ENCODE measurements at places on chromosomes 7 and 10. TPM values are rescaled to one million over a fixed set of nuclear protein-coding genes. Genes with fewer than 3 reads are reported as not detected.

NPTX2 gene
- total RNA-seq = under 0.01 TPM

GRCh38 chr10:326894-327635, 191.8 kb downstream of the ZMYND11 start:
- H3K36me3 ChIP-seq = peaks cover 18% of the 10 kb centered on the region
- no peaks in the 10 kb centered on the region for H3K27me3 ChIP-seq
- peaks cover 7% of the 10 kb centered on the region for H3K4me1 ChIP-seq

DNA sequence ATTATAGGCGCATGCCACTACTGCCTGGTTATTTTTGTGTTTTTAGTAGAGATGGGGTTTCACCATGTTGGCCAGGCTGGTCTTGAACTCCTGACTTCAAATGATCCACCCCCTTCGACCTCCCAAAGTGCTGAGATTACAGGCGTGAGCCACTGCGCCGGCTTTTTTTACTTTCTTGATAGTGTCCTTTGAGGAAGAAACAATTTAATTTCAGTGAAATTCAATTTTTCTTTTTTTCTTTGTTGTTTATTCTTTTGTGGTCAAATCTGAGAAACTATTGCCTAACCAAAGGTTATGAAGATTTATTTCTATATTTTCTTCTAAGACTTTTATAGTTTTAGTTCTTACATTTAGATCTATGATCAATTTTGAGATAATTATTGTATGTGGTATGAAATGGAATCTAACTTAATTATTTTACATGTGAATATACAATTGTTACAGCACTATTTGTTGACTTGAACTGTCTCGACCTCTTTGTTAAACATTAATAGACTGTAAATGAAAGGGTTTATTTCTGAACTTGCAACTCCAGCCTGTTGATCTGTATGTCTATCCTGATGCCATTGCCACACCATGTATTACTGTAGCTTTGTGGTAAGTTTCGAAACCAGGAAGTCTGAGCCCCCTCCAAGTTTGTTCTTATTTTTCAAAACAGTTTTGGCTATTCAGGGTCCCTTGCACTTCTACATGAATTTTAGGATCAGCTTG, 19.8 kb upstream of the RASSF4 start:
- no peaks in the 10 kb centered on the region for H3K36me3 ChIP-seq
- H3K27ac ChIP-seq = no peak overlapping the region
- DNase-seq = peak; percentile 26

- peaks cover 29% of the 10 kb centered on the region for H3K36me3 ChIP-seq
- no peak overlapping the region for H3K27ac ChIP-seq
- peaks cover 6% of the 10 kb centered on the region for H3K4me1 ChIP-seq
- H3K4me3 ChIP-seq = no peak overlapping the region
- H3K27me3 ChIP-seq = no peaks in the 10 kb centered on the region
Observed at GRCh38 chr10:35563261-35563891, 41.8 kb upstream of the GJD4 start.

DNA sequence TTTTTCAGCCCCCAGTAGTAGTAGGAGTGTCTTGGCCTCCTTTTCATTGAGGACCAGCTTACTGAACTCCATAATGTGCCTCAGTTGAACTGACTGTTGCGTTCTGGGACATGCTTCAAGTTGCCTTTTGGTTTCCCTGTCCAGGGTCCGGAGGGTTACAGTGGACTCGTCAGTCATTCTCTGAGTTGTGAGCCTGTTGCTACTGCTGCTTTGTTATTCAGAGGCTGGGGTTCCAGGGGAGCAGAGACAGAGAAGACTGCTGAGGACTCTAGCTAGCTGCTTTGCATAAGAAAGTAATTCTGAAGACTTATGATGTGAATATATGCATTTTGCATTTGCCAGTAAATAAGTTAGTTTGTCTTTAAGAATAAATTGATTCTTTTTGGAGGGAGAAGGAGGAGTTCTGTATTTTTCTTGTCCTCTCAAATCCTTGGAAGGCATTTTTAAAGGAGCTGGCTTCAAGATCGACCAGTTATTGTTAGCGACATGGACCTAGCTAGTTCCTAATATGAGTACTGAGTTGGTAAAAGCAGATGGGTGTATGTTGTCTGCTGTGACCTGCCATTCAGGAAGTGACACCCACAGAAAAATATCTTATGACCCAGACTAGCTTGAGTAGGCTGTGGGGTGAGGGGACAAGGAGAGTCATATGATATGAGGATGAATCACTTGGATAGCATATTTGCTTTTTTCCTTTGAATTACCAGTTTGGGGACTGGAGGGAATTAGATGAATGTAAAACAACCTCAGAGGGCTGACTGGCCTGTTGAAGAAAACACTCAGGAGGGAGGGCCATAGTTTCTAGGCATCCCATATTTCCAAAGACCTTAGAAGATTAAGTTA, 8.3 kb downstream of the PI4K2A start:
- peaks cover 19% of the 10 kb centered on the region for H3K4me1 ChIP-seq
- peaks cover 30% of the 10 kb centered on the region for H3K36me3 ChIP-seq
- H3K27ac ChIP-seq = peak overlapping the region; percentile 99
- no peaks in the 10 kb centered on the region for H3K27me3 ChIP-seq

WAPL gene
- total RNA-seq = 49.4 TPM

DNA sequence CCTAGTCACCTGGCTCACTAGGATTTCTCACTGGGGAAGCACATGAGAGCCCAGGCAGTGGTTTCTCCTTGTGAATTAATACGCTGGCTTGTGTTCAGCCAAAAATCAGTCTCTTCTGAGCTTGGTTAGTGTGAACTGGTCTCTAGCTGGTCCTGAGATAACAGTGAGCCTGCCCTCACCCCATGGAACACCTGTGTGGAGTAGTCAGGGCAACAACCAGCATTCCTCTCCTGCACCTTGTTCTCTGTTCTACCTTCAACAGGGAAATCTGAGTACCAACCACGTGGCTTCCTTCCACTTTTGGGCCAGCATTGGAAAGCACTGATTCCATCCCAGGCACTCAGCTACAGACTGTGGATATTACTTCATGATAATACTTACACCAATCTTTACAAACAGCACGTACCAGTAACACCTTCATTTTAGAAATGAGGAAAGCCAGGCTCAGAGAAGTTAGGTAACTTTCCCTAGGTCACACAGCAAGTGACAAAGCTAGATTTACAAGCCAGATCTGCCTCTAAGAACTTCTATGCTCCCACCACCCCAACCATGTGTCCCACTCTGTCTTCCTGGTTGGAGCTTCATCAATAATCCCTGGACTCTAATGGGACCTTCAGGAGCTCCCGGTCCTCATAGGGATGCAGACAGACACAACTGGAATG, 106.6 kb downstream of the GRID1 start:
- no peaks in the 10 kb centered on the region for H3K4me1 ChIP-seq
- H3K27ac ChIP-seq = no peak overlapping the region
- no peaks in the 10 kb centered on the region for H3K27me3 ChIP-seq

- H3K27ac ChIP-seq = no peak overlapping the region
- H3K36me3 ChIP-seq = no peaks in the 10 kb centered on the region
- H3K4me3 ChIP-seq = no peak overlapping the region
- no peak for DNase-seq
- no peaks in the 10 kb centered on the region for H3K27me3 ChIP-seq
- no peaks in the 10 kb centered on the region for H3K4me1 ChIP-seq
Observed at GRCh38 chr7:57201021-57201894, 69.0 kb upstream of the ZNF479 start.

LEP gene
- total RNA-seq = not detected

GRCh38 chr7:92621561-92622023, 31.4 kb upstream of the FAM133B start:
- H3K36me3 ChIP-seq = peaks cover 15% of the 10 kb centered on the region
- no peaks in the 10 kb centered on the region for H3K27me3 ChIP-seq
- DNase-seq = no peak
- H3K27ac ChIP-seq = peak overlapping the region; percentile 45

GRCh38 chr10:516764-517163, 172.7 kb downstream of the DIP2C start:
- H3K27me3 ChIP-seq = no peaks in the 10 kb centered on the region
- no peak for DNase-seq

GRCh38 chr7:107014387-107015023, 30.0 kb upstream of the PRKAR2B start:
- no peaks in the 10 kb centered on the region for H3K4me1 ChIP-seq
- no peak overlapping the region for H3K27ac ChIP-seq
- peak; percentile 26 for DNase-seq
- no peak overlapping the region for H3K4me3 ChIP-seq
- no peaks in the 10 kb centered on the region for H3K36me3 ChIP-seq
- no peaks in the 10 kb centered on the region for H3K27me3 ChIP-seq

EFCAB10 gene
- total RNA-seq = not detected

GRCh38 chr7:17530741-17531421, 232.4 kb downstream of the AHR start:
- no peak overlapping the region for H3K4me3 ChIP-seq
- peaks cover 9% of the 10 kb centered on the region for H3K4me1 ChIP-seq
- peak; percentile 15 for DNase-seq
- H3K27ac ChIP-seq = no peak overlapping the region

GRCh38 chr10:29377333-29377961, 88.6 kb downstream of the LYZL1 start:
- H3K27ac ChIP-seq = no peak overlapping the region
- H3K4me1 ChIP-seq = peaks cover 3% of the 10 kb centered on the region
- no peak overlapping the region for H3K4me3 ChIP-seq
- DNase-seq = peak; percentile 42

EPC1 gene
- total RNA-seq = 21.9 TPM

DNA sequence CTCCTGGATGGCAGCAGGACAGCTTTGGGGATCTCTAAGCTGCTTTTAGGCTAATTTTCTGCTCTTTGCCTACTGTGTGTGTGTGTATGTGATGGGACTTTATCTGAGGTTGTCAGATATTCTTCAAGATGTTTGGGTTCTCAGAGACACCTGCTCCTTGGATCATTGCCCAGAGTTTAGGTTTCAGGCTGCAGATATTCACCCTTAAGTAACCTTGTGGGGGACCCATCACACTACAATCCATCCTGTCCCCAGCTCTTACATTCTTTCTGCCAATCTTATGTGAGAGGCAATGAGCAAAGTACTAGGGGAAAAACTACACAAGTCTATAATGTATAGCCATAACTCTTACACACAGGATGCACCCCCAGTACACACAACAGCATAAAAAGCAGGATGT, 263.0 kb upstream of the ZWINT start:
- no peaks in the 10 kb centered on the region for H3K36me3 ChIP-seq
- DNase-seq = no peak
- H3K4me1 ChIP-seq = no peaks in the 10 kb centered on the region
- H3K27ac ChIP-seq = no peak overlapping the region
- H3K4me3 ChIP-seq = no peak overlapping the region

Measured in IMR-90 (cell line).